ENCODE measurements at places on chromosomes 16 and 17. TPM values are rescaled to one million over a fixed set of nuclear protein-coding genes. Genes with fewer than 3 reads are reported as not detected.

The C16orf46 gene
- total RNA-seq: 0.60 TPM

GRCh38 chr17:65078441-65079160 lies 22.1 kb upstream of the GNA13 start:
- no peaks in the 10 kb centered on the region for H3K4me1 ChIP-seq
- H3K4me3 ChIP-seq: no peak overlapping the region
- no peaks in the 10 kb centered on the region for H3K36me3 ChIP-seq
- DNase-seq: no peak
- H3K27ac ChIP-seq: no peak overlapping the region
- H3K27me3 ChIP-seq: no peaks in the 10 kb centered on the region

DNA sequence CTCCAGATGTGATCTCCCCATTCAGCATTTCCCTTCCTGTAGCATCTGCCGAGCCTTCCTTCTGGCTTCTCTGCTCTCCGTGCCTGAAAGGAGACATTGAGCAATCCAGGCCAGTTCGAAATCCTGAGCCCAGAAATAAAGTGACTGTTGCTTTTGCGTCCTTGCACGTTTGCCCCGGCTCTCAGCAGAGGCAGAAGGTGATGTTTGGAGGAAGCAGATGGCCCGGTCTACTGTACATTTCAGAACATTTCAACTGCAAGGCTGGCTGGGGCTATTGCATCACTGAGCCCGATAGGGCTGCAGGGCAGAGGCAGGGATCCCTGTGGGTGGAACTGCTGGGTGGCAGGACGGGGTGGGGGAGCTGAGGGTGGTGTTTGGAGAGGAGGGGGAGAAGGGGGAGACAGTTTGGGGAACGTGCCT lies 29.4 kb downstream of the IRF8 start:
- H3K27ac ChIP-seq: no peak overlapping the region
- DNase-seq: no peak
- peak overlapping the region; percentile 15 for H3K4me3 ChIP-seq
- peaks cover 9% of the 10 kb centered on the region for H3K36me3 ChIP-seq

DNA sequence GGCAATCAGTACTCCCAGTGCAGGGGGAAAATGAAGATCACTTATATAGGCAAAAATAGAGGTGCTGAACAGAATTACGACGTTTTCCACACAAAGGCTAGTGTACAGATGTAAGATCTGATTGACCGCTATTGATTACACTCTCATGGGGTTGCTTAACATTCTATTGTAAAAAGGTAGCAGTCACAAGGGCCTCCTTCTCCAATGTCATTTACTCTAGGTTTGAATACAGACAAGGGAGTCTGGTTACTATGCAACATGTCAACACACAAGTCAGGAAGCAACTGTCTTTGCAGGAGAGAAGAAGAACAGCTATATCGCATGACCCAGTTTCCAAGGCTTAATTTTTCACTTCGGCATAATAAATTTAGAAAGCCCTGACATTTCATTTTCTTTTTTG lies 7.9 kb downstream of the KRT37 start:
- no peaks in the 10 kb centered on the region for H3K27me3 ChIP-seq
- no peaks in the 10 kb centered on the region for H3K36me3 ChIP-seq
- H3K27ac ChIP-seq: no peak overlapping the region
- peaks cover 4% of the 10 kb centered on the region for H3K4me1 ChIP-seq
- H3K4me3 ChIP-seq: no peak overlapping the region
- DNase-seq: no peak

DNA sequence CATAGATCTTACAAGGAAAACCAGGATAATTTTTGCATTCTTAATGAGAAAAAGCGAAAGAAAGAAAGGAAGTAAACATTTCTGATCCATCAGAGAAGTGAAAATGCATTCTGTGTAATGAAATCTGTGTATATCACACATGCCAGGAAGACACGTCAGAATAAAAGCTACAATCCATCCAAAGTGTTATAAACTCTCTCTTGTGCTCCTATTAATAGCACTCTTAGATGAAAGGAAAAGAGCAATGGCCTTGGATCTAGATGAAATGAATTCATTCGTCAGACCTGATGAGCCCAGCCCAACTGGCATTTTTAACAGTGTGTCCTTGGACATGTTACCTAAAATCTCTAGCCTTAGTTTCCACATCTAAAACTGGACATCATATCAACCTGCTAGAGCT lies 885.5 kb downstream of the CDH11 start:
- H3K4me1 ChIP-seq: no peaks in the 10 kb centered on the region
- no peaks in the 10 kb centered on the region for H3K27me3 ChIP-seq
- H3K36me3 ChIP-seq: no peaks in the 10 kb centered on the region

- peak; percentile 37 for DNase-seq
- H3K4me3 ChIP-seq: peak overlapping the region; percentile 47
- H3K27ac ChIP-seq: peak overlapping the region; percentile 83
- peaks cover 18% of the 10 kb centered on the region for H3K36me3 ChIP-seq
- H3K27me3 ChIP-seq: no peaks in the 10 kb centered on the region
Measured at GRCh38 chr17:67492251-67492740, 115.2 kb downstream of the PITPNC1 start.

The WWP2 gene
- 35.1 TPM for total RNA-seq

The SEZ6 gene
- total RNA-seq: not detected

GRCh38 chr16:4089811-4090301 lies 26.4 kb downstream of the ADCY9 start:
- H3K36me3 ChIP-seq: no peaks in the 10 kb centered on the region
- H3K4me1 ChIP-seq: peaks cover 6% of the 10 kb centered on the region
- H3K27ac ChIP-seq: no peak overlapping the region
- no peak for DNase-seq
- H3K27me3 ChIP-seq: peaks cover 4% of the 10 kb centered on the region

The KRT33A gene
- total RNA-seq: not detected

The BCL7C gene
- total RNA-seq: 23.6 TPM

The PIPOX gene
- 3.0 TPM for total RNA-seq

DNA sequence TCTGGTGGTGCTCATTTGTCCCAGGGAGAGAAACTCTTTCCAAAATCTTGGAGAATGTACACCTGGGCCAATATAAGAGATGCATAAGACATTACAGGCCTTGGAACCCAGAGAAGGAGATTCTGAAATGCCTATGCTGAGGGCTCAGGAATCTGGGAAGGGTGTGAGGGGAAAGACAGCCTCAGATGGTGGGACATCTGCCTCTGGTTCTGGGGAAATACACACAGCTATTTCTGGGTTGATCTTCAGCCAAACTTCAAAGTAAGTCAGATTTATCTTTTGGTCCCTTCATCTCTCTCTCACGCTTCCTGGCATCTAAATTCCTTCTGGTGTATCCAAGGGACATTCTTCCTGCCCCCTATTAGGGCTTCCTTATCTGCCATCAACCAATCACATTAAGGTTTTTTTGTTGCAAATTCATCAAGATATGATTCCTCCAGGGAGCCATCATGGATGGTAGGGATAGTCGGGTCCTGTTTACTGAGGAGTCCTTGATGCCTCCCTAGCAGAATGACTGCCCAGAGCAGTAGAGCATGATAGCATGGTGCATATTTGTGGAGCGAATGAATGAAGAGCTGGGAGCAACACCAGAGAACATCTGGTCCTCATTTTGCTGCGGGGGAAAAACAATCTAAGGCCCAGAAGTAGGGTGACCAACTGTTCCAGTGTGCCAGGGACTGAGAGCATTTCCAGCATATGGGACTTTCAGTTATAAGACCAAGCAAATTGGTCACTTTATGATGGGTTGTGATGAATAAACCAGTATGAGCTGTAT lies 35.7 kb upstream of the DYNLL2 start:
- DNase-seq: no peak
- H3K36me3 ChIP-seq: no peaks in the 10 kb centered on the region
- H3K27ac ChIP-seq: no peak overlapping the region

The PRR35 gene
- not detected for total RNA-seq

The ZNF207 gene
- 201 TPM for total RNA-seq

DNA sequence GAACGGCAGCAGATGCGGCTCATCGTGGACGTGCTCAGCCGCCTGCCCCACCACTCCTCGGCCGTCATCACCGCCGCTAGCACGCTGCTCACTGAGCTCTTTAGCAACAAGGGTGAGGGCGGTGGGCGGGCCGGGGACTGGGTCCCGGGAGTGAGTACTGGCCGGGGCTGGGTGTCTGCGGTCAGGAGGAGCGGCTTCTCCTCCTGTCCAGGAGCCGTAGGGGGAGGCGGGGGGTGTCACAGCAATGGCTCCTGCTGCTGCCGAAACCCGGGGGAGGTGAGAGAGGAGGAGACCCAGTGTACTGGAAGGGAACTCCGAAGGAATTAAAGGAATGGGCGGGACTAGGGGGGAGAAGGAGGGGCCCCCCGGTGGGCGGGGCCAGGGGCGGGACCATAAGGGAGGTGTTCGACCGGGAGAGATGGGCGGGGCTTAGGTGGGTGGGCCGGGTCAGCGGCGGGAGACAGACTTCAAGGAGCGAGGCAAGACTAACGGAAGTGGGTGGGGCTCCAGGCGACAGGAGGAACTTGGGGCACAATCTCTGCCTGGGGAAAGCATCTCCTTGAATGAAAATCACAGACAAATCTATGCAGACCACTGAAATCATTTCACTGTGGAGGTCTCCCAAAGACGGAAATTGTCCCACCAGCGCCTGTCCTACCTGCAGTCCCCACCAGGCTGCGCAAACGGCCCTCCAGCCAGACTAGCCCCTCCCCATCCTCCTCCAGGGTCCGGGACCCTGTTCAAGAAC lies 2.4 kb downstream of the NAGS start:
- H3K4me1 ChIP-seq: peaks cover 24% of the 10 kb centered on the region
- H3K4me3 ChIP-seq: peak overlapping the region; percentile 83
- DNase-seq: peak; percentile 100
- H3K36me3 ChIP-seq: peaks cover 14% of the 10 kb centered on the region

DNA sequence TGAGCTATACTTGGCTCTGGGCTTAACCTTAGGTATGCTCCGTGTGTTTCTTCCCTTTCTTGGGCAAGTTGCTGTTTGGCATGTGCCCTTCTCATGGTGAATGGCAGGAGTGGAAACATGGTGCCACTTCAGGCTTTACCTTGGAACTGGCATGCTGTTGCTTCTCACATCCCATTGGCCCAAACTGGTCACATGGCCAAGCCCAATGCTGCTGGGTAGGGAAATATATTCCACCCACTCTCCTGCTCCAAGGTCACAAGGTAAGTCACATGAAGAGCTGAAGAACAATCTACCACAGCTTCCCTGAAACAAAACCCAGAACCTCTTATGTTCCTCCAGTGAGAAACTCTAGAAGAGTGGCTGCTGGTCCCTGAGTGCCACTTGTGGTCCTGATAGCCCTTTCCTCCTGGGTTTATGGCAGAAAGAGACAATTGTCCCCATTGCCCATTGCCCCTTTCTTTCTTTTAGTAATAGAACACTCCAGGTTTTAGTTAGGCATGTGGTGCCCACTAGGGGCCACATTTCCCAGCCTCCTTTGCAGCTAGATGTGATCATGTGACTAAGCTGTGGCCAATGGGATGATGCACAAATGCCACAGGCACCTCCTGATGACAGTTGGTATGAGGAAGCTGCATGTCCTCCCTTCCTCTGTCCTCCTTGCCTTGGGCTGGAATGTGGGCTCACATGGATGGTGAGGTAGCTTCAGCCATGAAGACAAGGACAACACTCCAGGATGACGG lies 50.3 kb downstream of the MEOX1 start:
- no peak overlapping the region for H3K27ac ChIP-seq
- H3K4me3 ChIP-seq: no peak overlapping the region
- H3K4me1 ChIP-seq: peaks cover 5% of the 10 kb centered on the region

GRCh38 chr17:74353446-74354060 lies 8.1 kb downstream of the BTBD17 start:
- DNase-seq: no peak
- peaks cover 6% of the 10 kb centered on the region for H3K4me1 ChIP-seq
- peaks cover 51% of the 10 kb centered on the region for H3K27me3 ChIP-seq
- no peak overlapping the region for H3K4me3 ChIP-seq
- no peaks in the 10 kb centered on the region for H3K36me3 ChIP-seq

GRCh38 chr17:41967141-41967920 lies 736 bp downstream of the CNP start:
- peak overlapping the region; percentile 82 for H3K4me3 ChIP-seq
- H3K4me1 ChIP-seq: peaks cover 38% of the 10 kb centered on the region
- peaks cover 14% of the 10 kb centered on the region for H3K36me3 ChIP-seq
- H3K27ac ChIP-seq: peak overlapping the region; percentile 85
- peak; percentile 59 for DNase-seq
- no peaks in the 10 kb centered on the region for H3K27me3 ChIP-seq

GRCh38 chr16:10663146-10663545 lies 31.6 kb downstream of the TEKT5 start:
- no peaks in the 10 kb centered on the region for H3K4me1 ChIP-seq
- H3K27ac ChIP-seq: no peak overlapping the region
- no peak for DNase-seq
- no peaks in the 10 kb centered on the region for H3K36me3 ChIP-seq

- no peaks in the 10 kb centered on the region for H3K36me3 ChIP-seq
- no peak overlapping the region for H3K4me3 ChIP-seq
- no peaks in the 10 kb centered on the region for H3K4me1 ChIP-seq
- no peaks in the 10 kb centered on the region for H3K27me3 ChIP-seq
- DNase-seq: no peak
Measured at GRCh38 chr17:58960068-58960467, 146.6 kb downstream of the TRIM37 start.

GRCh38 chr16:11481987-11482386 lies 104.7 kb downstream of the LITAF start:
- no peak overlapping the region for H3K27ac ChIP-seq
- no peaks in the 10 kb centered on the region for H3K4me1 ChIP-seq
- no peak for DNase-seq
- peaks cover 22% of the 10 kb centered on the region for H3K36me3 ChIP-seq
- no peaks in the 10 kb centered on the region for H3K27me3 ChIP-seq
- H3K4me3 ChIP-seq: no peak overlapping the region

- peaks cover 7% of the 10 kb centered on the region for H3K27me3 ChIP-seq
- H3K4me3 ChIP-seq: no peak overlapping the region
- DNase-seq: no peak
- H3K27ac ChIP-seq: no peak overlapping the region
Measured at GRCh38 chr17:68840073-68840472, 115.1 kb downstream of the ABCA8 start.

GRCh38 chr16:85424260-85425073 lies 188.7 kb upstream of the GSE1 start:
- no peaks in the 10 kb centered on the region for H3K36me3 ChIP-seq
- H3K4me3 ChIP-seq: no peak overlapping the region
- no peak overlapping the region for H3K27ac ChIP-seq
- peaks cover 2% of the 10 kb centered on the region for H3K4me1 ChIP-seq

GRCh38 chr17:67456889-67457288 lies 79.8 kb downstream of the PITPNC1 start:
- DNase-seq: no peak
- H3K27me3 ChIP-seq: no peaks in the 10 kb centered on the region
- H3K36me3 ChIP-seq: peaks cover 34% of the 10 kb centered on the region
- H3K4me3 ChIP-seq: no peak overlapping the region

GRCh38 chr17:77458202-77459017 lies 317.6 kb downstream of the SEC14L1 start:
- H3K36me3 ChIP-seq: peaks cover 81% of the 10 kb centered on the region
- peak overlapping the region; percentile 84 for H3K4me3 ChIP-seq
- no peaks in the 10 kb centered on the region for H3K27me3 ChIP-seq
- H3K27ac ChIP-seq: peak overlapping the region; percentile 96

- no peak for DNase-seq
- no peaks in the 10 kb centered on the region for H3K27me3 ChIP-seq
- no peak overlapping the region for H3K27ac ChIP-seq
- no peaks in the 10 kb centered on the region for H3K4me1 ChIP-seq
Measured at GRCh38 chr17:15660077-15660476, 24.0 kb downstream of the TRIM16 start.

GRCh38 chr17:19742495-19742894 lies 5.6 kb downstream of the ALDH3A1 start:
- H3K4me1 ChIP-seq: peaks cover 2% of the 10 kb centered on the region
- H3K27me3 ChIP-seq: no peaks in the 10 kb centered on the region
- DNase-seq: no peak
- no peak overlapping the region for H3K27ac ChIP-seq

Data from activated CD8-positive, alpha-beta T cell treated with anti-CD3 and anti-CD28 coated beads for 36 hours (primary cell).